ENCODE measurements at places on chromosomes 4 and X.

DNA sequence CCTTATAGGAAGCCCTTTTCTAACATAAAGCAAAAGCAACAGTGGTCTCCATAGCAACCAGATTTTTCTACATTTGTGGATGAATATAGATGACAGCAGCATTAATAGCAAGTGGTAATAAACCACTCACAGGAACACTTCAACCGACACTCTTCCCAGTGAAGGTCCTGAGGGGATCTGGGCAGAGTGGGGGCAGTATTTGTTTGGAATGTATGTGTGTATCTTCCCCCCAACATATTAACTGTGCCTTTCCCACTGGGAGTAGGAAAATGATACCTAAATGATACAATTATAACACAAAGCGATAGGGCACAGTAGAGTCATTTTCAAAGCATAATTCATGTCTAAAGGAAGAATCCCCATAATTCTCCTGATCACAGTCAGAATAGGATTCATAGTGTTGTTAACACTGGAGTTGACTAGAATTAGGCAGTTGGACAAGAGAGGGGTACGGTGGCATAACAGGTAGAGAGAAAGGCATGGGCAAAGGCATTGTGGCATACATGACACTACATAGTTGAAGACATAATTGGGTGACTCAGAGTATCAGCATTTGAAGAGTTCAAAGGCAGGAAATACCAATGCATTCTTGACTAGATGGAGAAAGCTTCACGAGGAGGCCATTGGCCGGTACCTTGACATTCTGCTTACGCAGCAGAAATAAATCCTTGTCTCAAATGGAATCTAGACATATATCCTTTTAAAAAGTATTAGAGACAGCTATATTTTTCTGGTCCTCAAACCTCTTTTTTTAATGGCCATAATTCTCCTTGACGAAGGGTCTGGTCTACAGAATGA is 15.2 kb downstream of the CAPN6 start:
- no peak for DNase-seq

- no peak for DNase-seq
These were observed 184.3 kb upstream of the BMP3 start for GRCh38 chr4:80846210-80846609.

DNA sequence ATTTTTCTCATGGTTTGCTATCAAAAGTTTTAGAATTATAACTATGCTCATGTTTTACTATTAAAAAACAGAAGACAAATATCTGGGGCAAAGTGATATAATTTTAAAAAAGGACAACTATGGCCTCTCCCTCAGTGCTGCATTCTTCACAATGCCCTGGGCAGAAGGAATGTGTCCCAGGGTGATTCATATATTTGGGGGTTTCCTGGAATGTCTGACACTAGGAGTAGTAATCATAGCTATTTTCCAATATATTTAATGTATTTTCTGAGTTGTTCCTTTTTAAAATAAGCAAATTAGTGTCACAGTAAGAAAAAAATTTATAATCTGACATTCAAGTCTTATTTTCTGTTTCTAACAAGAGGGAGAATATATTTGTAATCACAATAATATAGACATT is 281.7 kb downstream of the UNC5C start:
- no peak for DNase-seq

GRCh38 chr4:107743532-107743931 is 23.5 kb upstream of the PAPSS1 start:
- no peak for DNase-seq

DNA sequence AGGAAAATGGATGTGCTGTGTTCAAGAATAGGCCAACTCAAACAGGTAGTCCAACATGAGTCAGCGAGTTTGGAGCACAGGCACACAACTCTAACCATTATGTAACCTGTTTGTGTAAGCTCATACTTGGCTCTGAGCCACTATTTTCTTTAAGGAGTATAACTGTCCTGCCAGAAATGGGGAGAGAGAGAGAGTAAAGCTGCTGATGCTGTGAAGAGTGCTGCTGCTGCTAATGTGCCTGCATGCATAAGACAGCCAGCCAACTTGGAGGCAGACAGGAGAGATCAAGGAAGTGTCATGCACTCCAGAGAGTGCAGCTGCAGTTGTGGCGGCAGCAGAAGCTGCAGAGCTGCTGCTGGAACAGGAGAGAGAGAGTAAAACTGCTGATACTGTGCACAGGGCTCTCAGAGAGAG is 11.7 kb upstream of the STATH start:
- DNase-seq = no peak

DNA sequence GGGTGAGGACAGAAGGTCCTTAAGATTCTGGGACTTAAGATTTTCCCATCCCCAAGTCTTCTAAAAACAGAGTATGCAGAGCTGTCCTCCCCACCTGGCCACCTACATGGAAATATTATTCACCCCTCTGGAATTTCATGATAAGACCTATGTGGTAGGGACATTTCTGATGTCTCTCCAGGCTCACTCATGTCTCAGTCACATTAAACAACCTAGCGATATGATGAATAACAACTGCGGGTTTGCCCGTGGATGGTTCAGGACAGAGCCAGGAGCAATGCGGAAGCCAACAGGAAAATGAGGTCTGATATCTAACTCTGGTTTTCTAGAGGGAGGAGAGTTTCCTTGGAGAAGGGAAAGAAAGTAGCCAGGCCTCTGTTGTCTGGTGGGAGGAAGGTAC is 47.4 kb downstream of the TEX13A start:
- no peak for DNase-seq

DNA sequence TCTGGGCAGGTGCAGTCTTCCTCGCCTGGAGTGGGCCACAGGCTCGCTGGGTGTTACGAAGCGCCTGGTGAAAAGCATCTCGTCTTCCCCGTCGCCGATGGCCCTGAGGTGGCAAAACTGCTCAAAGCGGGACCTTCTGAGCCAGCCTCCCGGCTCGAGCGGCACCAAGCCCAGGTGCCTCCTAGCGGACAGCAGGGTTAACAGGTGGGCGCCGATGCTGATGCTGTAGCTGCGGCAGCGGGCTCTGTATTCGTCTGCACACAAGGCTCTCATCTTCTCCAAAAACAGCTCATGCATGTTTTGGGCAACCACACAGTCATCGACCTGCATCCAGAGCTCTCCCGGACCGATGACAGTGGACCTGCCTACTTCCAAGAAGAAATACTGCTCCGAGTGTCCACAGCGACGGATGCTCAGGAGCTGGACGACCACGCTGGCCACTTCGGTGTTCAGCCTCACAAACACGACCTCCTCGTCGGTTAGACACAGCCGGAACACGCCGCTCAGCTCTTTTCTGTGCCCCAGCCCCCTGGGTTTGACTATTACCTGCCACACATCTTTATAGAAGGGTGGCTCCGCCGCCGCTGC is 1.2 kb downstream of the IRS4 start:
- DNase-seq = no peak

DNA sequence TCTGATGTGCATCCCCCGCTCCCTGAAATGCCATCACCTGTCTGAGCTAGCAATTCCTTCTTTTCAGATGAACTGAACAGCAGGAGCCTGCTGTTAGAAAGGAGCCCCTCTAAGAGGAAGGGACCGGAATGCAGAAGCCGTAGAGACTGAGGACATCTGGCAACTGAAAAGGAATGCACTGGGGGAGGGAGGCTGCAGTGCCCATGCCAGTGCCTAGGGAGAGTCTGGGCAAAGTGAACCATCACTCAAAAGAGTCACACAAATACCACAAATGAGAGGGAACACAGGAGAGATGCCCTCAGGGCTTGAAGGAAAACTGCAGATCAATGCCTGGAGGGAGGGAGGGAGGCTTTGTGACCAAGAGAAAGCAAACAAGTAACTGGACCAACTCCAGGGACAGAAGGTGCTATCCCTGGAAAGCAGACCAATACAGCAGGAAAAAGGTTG is 93.9 kb upstream of the CBR4 start:
- DNase-seq = no peak

- no peak for DNase-seq
These were observed 27.2 kb downstream of the HDX start for GRCh38 chrX:84475101-84475500.

- DNase-seq = no peak
These were observed 49.0 kb downstream of the GBA3 start for GRCh38 chr4:22741744-22742143.

DNA sequence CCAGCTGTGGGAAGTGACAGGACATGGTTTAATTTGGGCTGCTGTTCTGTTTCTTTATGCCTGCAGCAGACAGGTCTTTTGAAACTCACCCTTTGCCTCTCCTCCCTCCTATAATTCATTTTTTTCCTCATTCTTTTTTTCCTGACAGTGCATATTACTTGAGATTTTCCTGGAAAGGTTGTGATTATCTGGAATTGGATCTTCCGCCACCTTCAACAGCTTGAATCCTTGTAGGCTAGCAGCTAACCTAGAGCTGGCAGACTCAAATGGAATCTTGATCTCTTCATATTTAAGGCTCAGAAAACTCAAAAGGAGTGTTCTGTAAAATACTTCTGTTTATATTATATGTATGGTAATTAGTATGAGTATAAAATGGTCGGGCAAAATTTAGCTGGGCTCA is 49.3 kb upstream of the CLCN4 start:
- no peak for DNase-seq

Measured in activated CD8-positive, alpha-beta memory T cell treated with anti-CD3 and anti-CD28 coated beads for 1 hour (primary cell).